Bronchial smooth muscle cell (primary cell): ENCODE measurements at places on chromosomes 13 and 19. TPM values are rescaled to one million over a fixed set of nuclear protein-coding genes. Genes with fewer than 3 reads are reported as not detected.

The GAPDHS gene
- not detected in 2 replicates for total RNA-seq

The GIPR gene
- total RNA-seq: 0.09 and 0.16 TPM in 2 replicates

The PNMA8A gene
- total RNA-seq: 2.9 and 5.5 TPM in 2 replicates

The SLC27A1 gene
- 17.8 and 28.9 TPM in 2 replicates for total RNA-seq

The CYP4F3 gene
- under 0.01 TPM in 1 of 2 replicates, not detected in the other for total RNA-seq

The ALKBH6 gene
- total RNA-seq: 9.3 and 13.6 TPM in 2 replicates

The PCSK4 gene
- 0.95 and 2.2 TPM in 2 replicates for total RNA-seq

The ZSWIM9 gene
- total RNA-seq: 2.2 and 2.5 TPM in 2 replicates
